ENCODE measurements at places on chromosomes 7 and 10.

- no peak for DNase-seq
These were observed 35.4 kb downstream of the CTTNBP2 start for GRCh38 chr7:117837841-117838240.

- no peak for DNase-seq
These were observed 25.1 kb downstream of the CASP7 start for GRCh38 chr10:113704637-113705343.

- DNase-seq = no peak
These were observed 13.8 kb downstream of the BTRC start for GRCh38 chr10:101367569-101368453.

DNA sequence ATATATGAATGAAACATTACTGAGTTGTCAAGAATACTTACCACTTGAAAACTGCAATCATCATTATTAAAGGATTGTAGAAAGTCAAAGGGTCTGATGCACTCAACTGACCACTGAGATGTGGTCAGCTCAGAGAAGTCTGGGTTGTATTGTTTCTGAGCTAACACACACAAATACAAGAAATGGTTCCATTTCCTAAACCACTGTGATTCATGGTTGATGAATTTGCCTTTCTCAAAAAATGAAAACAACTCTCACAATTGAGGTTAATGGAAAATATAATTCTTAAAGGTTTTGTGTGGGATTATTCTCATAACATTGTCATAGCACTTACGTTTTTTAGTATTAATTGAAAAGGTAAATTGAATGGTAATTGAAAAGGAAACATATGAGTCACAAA, 45.6 kb upstream of the TAS2R16 start:
- no peak for DNase-seq

GRCh38 chr10:86108696-86109095, 257.9 kb downstream of the GRID1 start:
- DNase-seq = no peak

GRCh38 chr7:151276666-151277590, 28.4 kb upstream of the SMARCD3 start:
- peak; percentile 24 for DNase-seq

DNA sequence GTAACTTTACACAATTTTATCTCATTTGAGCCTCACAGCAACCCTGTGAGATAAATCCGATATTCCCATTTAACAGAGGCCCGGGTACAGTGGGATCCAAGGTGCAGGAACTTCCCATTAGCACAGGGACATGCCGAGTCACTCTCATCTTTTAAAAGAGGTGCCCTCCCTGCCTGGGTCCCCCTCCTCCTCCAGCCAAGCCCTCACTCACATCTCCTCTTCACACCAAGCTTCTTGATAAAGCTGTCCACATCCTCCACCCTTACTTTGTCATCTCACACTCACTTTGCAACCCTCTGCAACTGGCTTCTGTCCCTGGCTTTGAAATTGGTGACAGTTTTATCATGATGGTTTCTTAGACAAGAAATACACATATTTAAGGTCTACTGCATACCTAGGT, 144.6 kb upstream of the RHEB start:
- no peak for DNase-seq

DNA sequence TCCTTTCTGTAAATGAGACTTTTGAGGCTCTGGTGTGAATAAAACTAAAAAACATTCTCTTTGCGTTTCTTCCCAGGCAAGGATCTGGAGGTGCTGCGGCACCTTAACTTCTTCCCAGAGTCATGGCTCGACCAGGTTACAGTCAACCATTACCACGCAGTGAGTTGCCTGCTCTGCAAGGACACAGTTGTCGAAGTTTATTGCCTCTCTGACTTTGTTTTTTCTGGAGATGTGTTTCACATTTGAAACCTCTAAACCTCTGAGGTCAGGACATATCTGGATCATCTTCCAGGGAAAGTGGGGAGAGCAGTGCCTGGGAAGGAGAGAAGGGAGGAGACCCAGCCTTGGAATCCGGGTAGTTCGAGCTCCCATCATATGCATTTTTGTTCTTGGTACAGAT, 43.4 kb upstream of the PLEKHA1 start:
- no peak for DNase-seq

GRCh38 chr7:82672078-82672477, 228.5 kb upstream of the CACNA2D1 start:
- DNase-seq = no peak

DNA sequence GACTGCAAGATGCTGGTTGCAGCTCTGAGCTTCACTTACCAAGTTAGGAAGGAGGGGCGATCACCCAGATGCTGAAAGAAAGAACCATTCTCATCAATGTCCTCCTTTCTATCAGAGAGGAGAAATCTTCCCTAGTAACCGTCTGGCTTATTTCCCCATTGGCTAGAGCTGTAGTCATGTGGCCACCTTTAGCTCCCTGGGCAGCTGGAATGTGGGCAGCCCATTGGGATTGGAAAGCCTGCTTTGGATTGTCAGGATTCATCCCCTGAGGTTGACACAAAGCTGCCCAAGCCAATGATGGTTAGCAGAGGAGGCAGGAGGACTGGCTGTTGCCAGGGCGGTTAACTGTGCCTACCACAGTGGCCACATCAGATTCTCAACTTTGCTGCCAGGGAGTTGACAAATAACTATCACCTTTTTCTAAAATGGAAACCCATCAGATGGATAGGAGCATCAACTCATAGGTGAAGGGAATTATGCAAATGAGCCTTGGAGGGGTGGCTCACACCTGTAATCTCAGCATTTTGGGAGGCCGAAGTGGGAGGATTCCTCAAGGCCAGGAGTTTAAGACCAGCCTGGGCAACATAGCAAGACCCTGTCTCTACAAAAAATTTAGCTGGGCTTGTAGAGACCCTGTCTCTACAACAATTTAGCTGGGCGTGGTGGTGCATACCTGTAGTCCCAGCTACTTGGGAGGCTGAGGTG, 206.4 kb upstream of the GALNT17 start:
- DNase-seq = no peak
